Cortex of kidney (tissue), 1 donor: ENCODE measurements at places on chromosomes 13 and 19.

- DNase-seq = no peak
Measured at GRCh38 chr13:41085961-41086585, 24.8 kb downstream of the WBP4 start.

DNA sequence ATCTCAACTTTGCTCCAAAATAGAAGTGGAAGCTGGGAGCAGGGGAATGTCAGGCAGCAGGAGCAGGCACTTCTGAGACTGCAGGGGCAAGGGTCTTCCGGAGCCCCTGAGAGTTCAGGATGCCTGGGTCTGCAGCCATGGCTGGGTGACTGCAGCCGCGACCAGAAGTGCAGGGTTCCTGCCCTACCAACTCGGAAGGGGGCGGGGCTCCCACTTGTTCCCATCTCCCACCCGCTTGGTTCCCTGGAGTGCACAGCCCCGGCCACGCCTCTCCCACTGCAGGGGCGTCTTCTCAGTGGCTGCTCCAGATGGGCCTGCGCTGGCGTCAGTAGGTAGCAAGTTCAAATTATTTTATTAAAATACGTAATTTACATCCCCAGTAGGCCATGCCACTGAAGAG, 1631.7 kb downstream of the OLFM4 start:
- DNase-seq = no peak

DNA sequence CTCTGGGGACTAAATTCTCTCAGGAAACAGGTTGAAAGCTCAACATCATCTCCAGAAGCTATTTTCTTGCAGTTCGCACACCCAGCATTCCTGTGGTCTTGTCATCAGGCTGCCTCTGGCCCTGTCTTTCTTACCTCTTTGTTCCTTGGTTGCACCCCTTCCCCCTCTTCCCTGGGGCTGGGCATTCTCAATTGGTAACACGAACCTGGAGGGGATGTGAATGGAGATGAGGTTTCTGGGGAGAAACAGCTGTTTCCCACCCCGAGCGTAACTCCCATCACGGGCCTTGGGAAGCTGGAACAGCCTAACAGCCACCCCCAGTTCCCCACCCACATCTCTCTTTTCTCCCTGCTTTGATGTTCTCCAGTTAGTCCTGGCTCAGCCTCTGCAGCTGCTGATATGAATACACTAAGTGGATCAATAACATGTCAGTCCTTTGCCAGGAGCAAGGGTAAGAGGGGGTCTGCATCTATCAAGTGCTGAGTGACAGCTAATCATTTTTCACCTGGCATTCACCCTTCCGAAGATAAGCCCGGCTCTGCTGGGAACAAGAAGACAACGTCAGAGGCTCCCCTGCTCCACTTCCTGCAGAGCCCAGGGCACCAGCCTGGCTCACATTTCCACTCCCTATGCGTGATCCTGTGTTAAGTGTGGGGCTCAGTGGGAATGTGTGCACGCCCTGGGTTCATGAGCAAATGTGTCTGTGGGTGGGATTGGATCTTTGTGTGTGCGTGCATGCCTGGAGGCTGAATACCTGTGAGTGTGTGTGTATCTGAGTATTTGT, 74.0 kb upstream of the KCTD15 start:
- no peak for DNase-seq

GRCh38 chr19:18109341-18109732, 11.8 kb downstream of the MAST3 start:
- DNase-seq = no peak

- no peak for DNase-seq
Measured at GRCh38 chr13:98443329-98443728, 133.6 kb downstream of the STK24 start.

DNA sequence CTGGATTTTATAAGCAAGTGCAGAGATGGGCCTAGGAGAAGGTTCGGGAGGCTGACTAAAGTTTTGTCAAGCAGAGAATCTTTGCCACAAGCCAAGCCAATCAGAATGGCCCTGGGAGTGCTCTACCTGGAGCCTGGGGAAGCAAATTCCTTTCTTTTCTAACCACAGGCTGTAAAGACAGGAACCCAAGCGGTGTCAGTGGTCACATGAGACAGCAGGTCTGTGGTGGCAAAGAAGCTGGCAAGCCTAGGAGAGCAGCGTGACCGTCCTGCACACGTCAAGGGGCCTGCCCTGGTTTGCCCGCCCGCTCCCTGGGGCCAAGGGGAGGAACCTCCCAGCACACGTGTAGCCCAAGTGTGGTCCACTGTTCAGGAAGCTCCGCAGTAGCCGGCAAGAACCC, 90.8 kb downstream of the IPO5 start:
- no peak for DNase-seq

GRCh38 chr19:10625003-10625761, at the start of gene SLC44A2:
SLC44A2 (plus strand) TSS chr19:10625553; CDS start chr19:10625634, 81 bp downstream.
- DNase-seq = no peak

- no peak for DNase-seq
Measured at GRCh38 chr19:13165162-13165997, 15.2 kb downstream of the IER2 start.

DNA sequence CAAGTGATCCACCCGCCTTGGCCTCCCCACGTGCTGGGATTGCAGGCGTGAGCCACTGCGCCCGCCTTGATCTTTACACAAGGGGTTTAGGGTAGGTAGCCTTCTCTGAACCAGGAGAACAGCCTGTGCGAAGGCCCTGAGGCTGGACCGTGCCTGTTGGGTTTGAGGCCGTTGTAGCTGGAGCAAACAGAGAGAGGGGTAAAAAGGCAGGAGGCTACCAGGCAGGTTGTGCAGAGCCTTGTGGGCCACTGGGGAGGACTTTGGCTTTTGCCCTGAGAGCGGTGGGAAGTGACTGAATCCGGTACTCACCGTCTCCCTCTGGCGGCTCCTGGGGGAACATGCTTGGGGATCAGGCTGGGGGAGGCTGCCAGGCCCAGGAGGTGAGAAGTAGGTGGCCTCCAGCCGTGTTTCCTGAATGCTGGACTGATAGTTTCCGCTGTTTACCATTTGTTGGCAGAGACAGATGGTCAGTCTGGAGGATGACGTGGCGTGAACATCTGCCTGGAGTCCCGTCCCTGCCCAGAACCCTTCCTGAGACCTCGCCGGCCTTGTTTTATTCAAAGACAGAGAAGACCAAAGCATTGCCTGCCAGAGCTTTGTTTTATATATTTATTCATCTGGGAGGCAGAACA, 24.6 kb downstream of the SPC24 start:
- DNase-seq = no peak

GRCh38 chr13:112545856-112546255, 42.1 kb downstream of the TUBGCP3 start:
- DNase-seq = no peak
